ENCODE measurements at places on chromosomes 11 and 22.
A peak's percentile ranks its signal among the peaks of the same experiment; 100 is the strongest.

DNA sequence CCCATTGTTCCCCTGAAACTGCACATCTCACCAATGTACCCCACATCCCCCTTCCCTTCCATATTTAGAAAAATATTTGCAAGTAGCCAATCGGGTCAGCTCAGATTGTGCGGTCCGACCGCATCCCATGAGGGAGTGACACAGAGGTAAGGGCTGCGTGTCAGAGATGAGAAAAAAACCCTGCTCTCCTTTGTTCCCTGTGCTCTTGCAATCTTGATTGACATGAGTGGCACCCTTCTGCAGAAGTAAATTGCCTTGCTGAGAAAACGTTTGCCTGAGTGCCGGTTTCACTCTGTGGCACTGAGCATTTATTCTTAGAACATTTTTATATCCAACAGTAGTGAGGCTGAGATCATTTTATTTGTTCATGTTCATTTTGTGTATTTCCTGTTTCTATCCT lies 81.6 kb upstream of the CCDC90B start:
- no peak for DNase-seq

DNA sequence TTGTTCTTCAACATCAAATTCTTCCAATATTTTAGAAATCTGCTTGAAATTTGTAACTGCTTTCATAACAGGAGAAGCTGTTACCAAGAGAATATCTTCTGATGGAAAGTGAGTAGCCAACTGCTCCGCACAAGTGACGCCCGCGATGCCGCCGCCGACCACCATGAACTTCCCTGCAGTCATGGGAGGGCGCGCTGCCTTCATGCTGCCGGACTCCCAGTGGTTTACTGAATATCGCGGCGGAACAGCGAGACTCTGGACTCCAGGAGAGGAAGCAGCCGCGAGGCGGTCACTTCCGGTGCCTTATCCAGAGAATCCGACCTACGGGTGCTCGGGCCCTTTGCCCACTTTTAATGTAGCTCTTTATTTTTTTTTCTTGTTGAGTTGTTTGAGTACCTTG lies 190.6 kb downstream of the GUCY1A2 start:
- no peak for DNase-seq

DNA sequence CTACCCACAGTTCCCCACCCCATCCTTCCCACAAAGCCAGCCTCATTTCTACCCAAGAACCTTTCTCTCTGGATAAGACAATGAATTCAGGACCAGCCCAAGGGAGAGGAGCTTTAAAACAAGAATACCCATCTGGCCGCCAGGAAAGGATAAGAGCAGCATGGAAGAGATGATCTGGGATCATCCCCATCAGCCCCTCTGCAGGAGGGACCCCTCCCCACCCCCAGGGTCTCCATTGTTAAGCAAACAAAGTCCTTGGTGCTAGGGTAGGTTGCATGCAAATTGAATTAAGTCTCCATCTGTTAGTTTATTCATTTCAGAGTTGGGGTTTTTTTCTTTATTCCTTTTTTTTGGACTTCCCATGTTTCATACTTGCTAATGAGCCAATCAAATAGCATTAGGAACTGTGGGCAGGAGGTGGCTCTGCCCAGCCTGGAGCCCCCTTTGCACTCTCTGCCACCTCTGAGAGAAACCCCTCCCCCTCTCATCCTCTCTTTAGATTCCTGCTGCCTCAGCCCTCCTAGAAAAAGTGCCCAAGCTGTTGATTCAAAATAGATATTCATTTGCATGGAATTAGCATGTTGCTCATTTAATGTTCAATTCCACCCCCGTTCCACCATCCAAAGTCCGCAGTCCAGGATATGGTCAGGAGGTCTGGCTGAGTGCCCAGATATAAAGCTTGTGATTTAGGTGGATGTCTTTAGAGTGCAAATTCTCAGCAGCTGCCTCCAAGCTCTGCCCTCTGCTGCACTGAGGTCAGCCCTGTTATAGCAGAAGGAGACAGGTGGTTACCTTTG lies 138.5 kb upstream of the NCAM1 start:
- DNase-seq, result no peak

DNA sequence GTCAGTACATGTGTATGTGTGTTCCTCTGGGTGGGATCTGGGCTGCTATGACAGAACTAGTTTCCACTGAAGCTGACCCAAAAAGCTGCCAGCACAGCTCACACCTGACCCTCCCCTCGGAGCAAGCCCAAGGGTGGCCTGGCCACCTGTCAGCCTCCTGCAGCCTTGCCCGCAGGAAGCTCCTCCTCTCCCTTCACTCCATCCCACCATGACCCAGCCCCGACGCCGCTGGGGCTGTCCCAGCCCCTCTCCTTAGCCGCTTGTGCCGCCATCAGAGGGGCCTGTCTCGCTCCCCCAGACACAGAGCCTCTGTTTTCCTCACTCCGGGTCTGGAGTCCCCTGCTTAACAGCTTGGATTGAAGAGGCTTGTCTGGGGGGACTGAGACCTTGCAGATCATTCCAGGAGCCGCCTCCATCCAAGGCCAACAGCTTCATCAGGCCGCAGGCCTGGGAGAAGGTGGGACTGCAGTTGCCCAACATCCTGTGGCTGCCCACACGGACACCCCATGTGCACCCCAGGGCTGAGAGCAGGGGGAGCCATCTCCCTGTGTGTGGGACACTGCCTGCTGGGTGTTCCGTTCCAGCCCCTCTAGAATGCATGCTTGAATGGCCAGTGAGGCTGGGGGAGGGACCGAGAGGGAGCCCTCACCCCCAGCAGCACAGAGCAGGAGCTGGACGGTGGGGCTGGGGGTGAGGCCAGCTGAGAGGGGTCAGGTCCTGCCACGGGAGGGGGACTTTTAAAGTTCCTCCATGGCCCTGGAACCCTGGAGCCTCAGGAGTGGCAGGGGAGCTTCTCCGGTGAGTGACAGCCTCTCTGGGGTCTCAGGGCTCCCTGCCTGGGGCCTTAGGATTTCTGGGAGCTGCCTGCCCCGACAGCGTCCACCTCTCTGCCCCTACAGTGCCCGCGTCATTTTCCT lies 696 bp downstream of the MRGPRF start:
- peak; percentile 56 for DNase-seq

GRCh38 chr22:32307617-32308016 lies 50.0 kb upstream of the RFPL3 start:
- DNase-seq, result no peak

GRCh38 chr11:113974741-113975470 lies at the start of gene HTR3A:
TSS of gene HTR3A (plus strand) at chr11:113975108. CDS start at chr11:113975326, 218 bp downstream.
- peak; percentile 8 for DNase-seq

- DNase-seq, result no peak
Measured at GRCh38 chr11:32953700-32954099, 61.1 kb downstream of the QSER1 start.

DNA sequence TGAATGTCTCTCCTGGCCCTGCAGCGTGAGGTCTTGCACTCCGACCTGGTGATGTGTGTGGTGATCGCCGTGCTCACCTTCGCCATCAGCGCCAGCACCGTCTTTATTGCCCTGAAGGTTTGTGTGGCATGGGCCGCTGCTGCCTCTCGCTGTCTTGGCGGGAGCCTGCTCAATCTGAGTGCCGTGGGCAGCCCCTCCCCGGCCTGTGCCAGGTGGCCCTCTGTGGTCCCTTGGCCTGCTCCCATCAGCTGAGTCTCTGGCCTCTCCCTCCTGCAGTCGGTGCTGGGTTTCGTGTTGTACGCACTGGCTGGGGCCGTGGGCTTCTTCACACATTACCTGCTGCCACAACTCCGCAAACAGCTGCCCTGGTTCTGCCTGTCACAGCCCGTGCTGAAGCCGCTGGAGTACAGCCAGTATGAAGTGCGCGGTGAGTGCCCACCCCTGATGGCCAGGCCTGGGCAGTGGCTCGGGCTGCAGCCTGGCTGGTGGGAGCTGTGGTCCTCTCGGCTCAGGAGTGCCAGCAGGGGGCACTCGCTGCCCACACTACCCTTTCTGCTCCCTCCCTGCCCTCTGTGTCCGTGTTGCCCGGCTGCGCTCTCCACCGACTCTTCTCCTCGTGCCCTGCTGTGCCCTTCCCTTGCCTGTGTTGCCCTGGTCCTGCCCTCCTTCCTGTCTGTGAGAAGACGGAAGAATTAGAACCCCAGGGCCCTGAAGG lies 10.2 kb downstream of the PCNX3 start:
- peak; percentile 41 for DNase-seq

DNA sequence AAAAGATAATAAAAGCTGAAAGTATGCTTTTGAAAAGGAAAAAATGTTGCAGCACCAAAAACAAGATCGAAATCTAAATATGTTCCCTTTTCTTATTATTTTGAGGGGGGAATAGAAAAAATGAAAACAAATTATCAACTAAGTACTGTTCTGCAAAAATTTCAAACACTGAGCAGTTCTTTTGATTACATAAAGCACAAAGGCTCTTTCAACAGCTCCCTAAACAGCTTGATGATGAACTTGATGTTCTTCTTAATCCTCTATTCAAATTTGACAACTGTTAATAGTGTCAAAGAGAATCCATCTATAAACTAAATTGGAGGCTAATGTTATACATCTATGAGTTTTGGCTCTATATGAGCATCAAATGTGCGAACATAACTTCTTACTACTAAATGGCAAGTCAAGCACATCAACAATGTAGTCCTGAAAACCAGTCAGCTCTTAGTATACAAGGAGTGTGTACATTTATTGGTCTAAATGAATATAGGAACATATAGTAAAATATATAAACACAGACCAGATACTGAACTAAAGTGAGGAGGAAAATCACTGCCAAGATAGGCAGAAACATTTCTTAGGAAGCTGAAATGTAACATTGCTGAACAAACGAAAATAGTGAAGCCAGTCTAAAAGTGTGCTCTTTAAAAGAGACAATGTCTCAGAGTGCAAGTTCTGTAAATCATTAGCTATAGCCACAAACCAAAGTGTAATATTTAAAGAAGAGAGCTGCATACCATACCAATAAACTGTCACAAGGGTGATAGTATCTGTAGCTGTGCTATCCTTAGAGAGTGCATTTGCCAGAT lies 94.3 kb downstream of the SOX6 start:
- no peak for DNase-seq

- DNase-seq, result no peak
Measured at GRCh38 chr22:19548964-19549363, 24.8 kb upstream of the CLDN5 start.

DNA sequence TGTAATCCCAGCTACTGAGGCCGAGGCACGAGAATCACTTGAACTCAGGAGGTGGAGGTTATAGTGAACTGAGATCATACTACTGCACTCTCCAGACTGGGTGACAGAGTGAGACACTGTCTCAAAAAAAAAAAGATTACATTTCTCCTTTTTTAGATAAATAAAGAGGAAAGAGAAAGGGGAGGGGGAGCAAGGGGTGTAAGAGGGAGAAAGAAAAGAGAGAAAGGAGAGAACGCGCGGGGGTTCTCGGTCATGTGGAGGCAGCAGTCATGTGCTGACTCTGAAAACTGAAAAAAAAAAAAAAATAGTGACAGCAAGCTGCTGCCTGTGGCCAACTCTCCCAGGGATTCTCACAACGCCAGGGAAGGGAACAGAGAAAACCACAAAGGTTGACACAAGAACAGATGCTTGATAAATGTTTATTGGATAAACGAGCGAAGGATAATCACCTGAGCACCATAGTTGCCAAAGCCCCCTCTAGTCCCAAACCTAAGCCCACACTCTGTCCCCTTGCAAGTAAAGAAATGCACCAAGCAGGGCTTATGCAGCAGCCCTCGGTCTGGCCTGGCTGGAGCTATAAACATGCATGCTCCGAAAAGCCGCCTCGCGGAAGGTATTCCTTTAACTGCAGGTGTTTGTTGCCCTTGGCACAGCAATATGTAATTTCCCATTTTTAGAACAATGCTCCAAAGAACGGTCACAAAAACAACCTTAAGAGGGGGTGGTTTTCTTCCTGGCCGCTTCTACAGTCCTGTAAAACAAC lies 14.5 kb downstream of the SCGB1A1 start:
- DNase-seq, result no peak

DNA sequence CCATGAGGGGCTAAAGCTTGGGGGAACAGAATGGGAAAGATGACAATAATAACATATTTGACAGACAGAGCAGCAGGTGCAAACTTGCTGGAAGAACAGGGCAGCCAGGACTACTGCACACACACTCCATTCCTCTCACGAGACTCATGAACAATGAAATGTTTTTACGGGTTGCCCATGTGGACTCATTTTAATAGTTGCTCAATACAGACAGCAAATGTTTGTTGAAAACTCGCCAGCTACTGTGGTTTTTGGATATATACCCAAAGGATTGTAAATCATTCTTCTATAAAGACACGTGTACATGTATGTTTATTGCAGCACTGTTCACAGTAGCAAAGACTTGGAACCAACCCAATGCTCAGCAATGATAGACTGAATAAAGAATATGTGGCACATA lies 10.3 kb downstream of the SYT13 start:
- DNase-seq, result peak; percentile 62

DNA sequence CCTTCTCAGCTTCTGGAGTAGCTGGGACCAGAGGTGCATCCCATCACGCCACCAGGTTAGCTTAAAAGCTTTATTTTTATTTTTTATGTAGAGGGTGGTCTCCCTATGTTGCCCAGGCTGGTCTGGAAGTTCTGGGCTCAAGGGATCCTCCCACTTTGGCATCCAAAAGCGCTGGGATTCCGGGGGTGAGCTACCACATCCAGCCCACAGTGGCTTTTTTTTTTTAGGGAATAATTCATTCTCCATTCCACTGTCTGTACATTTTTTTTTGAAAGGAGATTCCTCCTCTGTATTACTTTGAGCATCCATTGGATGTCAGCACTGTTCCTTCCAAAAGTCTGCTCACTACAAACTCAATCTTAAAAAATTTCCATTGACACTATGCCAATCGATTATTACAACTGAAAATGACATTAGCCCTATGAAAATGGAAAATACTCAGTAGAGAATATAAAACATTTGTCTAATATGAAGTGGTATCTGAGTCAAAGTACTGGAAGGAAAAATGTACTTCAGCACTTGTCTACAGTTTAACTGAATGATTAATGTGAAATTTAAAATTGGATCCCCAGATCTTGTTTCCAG lies 1.3 kb upstream of the LPXN start:
- DNase-seq, result peak; percentile 66

DNA sequence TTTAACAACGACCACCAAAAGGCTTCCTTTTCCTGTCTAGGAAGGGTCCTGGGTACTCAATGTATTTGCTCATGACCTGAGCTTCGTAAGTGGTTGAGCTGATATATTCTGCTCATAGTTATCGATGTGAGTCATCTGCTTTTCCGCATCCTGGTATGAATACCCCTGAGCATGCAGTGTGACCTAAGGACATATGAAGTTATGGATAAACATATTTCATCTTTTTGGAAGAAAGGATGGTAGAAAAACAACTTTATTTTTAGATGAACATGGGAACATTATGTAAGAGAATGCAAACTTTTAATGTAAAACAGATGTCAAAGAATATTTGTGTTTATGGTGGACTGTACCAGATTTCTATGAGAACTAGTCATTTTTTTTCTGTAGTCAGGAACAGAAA lies 28.4 kb downstream of the TRPC6 start:
- DNase-seq, result peak; percentile 47

All from fibroblast of mammary gland (primary cell).